ENCODE measurements at places on chromosomes 13 and 19.

DNA sequence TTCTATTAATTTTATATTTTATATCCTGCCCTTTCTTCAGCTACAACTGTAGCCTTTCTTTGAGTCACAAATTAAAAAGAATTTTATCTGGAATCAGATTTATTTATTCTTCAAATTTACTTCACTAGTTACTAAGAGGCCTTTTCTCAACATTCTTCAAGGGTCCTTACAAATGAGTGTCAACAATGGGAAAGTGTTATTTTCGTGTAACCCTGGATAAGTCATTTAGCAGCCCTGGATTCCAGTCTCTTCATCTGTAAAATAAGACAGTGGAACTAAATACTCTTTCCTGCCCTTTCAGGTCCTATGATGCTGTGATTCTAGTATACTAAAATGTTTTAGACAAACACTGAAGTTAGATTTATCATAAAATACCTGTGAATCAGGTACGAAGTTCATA is 397.0 kb downstream of the KLF12 start:
- DNase-seq, result no peak

- DNase-seq, result no peak
Observed at GRCh38 chr19:55336101-55336500, 3.6 kb upstream of the KMT5C start.

GRCh38 chr19:47781590-47782262 is 3.2 kb downstream of the SELENOW start:
- DNase-seq, result no peak

GRCh38 chr13:75186379-75186778 is 295.6 kb downstream of the TBC1D4 start:
- no peak for DNase-seq

- no peak for DNase-seq
Observed at GRCh38 chr13:35143123-35143522, 201.1 kb downstream of the NBEA start.

DNA sequence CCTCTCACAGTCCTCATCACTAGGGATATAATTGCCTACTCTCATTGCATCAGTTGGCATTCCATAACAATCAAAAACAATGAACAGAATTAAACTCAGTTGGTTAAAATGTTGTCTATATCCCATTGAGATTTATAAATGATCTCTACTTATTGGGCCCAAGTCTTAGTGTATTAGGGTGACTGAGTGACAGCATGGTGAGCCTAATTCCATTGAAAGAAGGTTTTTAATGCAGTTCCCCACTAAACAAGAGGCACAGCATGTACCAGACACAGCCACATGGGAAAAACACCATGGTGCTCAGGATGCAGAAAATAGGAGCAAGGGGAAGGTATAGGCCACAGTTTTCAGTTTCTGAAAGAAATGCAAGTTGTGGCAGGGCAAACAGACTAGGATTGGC is 208.4 kb downstream of the RFC3 start:
- no peak for DNase-seq

GRCh38 chr13:39835253-39835652 is 179.8 kb downstream of the COG6 start:
- DNase-seq, result no peak

- DNase-seq, result no peak
Observed at GRCh38 chr19:40763526-40763925, 11.8 kb upstream of the MIA start.

DNA sequence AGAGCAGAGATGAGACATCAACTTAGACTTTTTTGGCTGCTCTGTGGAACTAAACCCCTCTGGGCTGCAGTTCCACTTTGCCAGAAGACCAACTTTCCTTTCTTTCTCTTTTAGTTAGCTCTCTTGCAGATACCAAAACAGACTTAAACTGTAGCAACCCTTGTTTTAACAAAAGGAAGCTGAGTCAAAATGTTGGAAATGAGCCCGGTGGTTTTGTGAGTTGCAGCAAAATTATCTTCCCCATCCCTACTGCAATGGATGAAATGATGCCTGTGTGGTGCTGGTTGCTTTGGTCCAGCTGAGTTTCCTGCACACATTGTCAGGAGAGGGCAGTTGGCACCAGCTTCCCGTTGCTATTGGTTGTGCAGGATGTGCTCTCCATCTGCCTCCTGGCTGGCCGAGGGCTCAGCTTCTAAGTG is 115.3 kb downstream of the LRCH1 start:
- DNase-seq, result no peak

DNA sequence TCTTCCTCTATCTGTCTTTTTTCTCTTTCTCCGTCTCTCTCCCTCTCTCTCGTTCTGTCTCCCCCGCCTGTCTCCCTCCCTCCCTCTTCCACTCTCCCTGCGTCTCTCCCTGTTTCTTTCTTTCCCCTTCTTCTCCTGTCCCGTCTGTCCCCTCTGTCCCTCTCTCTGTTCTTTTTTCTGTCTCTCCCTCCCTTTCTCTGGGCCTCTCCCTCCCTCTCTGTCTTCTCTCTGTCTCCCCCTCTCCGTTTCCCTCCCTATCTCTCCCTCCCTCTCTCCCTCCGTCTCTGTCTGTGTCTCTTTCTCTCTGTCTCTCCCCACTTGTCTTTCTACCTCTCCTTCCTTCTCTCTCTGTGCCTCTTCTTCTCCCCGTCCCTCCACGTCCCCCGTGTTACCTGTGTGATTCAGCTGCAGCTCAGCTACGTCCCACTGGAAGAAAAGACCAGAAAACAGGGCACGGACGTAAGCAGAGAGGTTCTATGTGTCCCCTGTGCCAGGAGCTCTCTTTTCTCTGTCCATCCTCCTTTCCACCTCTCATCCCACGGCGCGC is 1.2 kb downstream of the CD70 start:
- DNase-seq, result no peak

GRCh38 chr13:110521946-110522345 is 39.6 kb downstream of the RAB20 start:
- no peak for DNase-seq

DNA sequence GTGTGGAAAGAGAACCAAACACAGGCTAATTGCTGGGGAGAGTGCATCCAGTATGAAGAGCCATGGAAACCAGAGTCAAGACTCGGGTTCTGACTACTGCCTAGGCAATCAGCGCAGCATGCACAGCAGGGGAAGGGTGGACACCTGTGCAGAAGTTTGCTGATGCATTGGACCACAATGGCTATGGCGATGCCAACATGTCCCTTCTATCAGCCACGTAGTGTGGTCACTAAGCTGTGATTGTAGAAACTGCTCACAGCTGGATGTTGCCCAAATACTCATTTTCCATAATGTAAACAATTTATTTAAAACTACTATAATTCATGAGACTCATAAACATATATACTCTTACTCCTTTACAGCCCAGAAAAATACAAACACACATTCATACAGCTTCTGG is 1718.2 kb downstream of the EFNB2 start:
- no peak for DNase-seq

- no peak for DNase-seq
Observed at GRCh38 chr13:109312399-109312798, 474.0 kb downstream of the IRS2 start.

DNA sequence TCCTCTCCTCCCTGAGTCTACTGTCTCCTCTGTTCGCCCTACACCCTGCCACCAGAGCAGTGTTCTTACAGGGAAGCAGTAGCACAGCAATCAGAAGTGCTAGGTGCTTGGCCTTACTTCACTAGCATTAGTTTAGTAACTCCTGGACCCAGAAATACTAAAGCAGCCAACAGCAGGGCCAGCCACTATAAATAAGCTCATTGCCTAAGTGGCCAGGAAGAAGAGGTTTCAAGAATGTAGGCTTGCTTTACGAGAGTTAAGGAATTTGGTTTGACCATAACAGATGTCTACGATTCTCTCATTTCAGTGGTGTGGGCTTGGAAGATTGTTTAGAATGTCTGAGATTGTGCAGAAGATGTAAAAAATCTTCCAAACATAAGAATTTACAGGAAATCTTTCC is 103.3 kb downstream of the ZAR1L start:
- no peak for DNase-seq

DNA sequence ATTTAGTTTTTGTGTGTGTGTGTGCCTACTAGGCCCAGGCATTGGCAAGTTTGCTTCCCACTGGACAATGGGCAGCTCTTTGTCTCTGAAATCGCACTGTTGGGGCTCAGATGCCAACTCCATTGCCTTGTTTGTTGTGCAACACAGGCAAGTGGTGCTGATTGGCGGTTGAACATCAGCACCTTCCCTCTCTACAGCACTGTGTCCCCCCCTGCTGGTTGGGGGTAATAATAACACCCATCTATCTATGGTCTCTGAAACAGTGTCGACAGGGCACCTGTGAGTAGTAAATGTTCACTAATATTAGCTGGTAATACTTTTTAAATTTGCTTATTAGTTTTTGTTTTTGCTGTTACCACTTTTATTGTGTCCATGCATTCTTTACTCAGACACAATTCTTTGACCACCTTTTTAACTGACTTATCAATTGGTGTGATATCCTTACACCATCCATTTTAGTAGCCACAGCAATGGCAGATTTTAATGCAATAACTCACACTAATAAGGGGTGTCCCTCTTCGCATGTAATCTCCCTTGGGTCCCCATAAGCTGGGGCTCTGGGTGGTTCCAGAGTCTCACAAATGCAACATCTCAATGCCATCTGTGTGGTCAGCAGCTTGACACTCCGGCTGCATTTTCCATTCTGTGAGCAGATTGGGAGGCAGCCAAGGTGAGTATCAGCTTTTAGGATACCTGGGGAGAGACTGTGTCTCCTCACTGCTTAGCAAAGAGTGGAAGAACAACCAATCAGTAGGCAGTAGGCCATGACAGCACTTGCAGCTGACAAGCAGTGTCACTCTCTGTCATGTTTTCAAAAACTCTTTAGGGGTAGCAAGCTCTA is 47.7 kb upstream of the UQCRFS1 start:
- no peak for DNase-seq

DNA sequence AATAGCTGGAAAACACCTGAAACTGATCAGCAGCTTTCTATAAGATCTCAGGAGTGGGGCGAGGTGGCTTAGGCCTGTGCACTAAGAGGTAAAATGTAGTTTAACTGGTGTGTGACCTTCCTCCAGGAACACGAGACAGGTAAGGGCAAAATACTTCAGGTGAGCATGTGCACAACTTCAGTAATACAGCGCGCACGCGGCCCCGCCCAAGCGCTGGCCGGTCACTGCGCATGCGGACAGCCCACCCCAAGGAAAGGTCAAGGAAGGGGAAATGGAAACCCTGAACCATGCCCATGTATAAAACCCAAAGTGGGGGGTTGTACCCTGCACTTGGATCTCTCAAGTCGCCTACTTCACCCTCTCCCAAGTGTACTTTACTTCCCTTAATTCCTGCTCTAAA is 49.4 kb upstream of the ARHGEF7 start:
- DNase-seq, result no peak

DNA sequence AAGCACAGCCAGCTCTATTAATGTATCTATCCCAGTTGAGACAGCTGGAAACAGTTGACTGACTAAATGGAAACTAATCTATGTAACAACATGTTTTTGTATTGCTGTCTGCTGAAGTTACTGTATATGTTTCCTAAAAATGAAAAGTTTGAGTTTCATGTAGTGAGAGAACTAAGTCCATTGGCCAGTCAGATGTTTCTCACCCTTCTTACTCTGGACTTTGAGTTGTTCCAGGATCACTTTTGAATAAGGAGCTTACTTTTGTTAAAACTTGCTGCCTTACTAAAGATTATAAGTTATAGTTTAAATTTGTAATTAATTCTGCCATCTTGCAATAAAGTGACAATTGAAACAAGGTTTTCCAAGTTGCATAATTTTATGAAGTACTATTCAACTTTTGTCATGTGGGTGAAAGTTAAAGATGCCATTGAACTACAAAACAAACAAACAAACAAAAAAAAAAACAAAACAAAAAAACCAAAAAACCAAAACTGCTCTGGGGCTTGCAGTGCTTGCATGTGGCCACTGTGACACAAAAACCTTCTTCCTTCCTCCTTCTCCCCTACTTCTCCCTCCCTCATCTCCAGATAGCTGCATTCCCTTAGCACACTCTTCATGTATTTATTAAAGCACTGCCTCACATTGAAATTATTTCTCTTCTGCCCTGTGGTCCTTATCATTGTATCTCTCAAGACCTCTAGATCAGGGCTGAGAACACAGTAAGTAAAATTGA is 15.3 kb downstream of the WDFY2 start:
- DNase-seq, result no peak

DNA sequence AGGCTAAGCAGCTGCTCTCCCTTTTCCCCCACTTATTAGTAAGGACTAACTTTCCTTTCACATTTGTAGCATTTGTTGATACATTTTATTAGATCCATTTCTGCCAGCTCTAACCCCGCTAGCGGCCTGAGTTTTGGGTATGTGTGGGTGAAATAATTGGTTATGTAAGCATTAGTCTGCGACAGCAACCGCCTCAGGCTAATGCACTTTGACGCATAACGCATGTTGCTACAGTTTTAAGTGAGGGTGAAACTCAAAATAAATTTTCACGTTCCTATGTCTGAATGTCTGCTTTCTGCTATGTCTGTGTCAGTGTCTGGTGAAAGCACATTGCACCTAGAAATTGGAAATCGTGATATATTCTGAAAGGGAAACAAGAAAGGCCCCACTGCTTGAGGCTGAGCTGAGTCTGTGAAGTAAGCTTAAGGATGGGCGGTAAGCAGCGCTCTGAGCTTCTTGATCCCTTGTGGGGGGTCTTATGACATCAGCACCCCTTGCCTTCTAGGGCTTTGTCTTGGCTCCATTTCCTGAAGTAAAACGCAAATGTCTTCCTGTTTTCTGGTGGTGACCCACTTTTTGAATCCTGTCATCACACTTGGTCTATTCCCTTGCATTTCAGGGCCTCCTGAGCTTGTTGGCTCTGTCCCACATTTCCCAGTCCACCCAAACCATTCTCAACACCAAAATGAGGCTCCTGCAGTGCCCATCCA is 648.3 kb upstream of the ARGLU1 start:
- no peak for DNase-seq

GRCh38 chr13:64639206-64639605 is 2590.9 kb downstream of the PCDH9 start:
- DNase-seq, result no peak

DNA sequence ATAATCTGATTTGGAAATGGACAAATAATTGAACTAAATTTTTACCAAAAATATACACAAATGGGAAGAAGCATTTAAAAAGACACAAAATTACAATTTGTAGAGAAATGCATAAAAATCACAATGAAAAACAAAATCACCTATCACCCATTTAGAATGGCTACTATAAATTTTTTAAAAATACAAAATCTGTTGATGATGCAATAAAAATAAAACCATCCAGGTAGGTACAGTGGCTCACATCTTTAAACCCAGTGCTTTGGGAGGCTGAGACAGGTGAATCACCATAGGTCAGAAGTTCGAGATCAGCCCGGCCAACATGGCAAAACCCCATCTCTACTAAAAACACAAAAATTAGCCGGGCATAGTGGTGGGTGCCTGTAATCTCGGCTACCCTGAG is 23.5 kb downstream of the ZNF43 start:
- DNase-seq, result no peak

- no peak for DNase-seq
Observed at GRCh38 chr13:50810998-50811397, 32.5 kb downstream of the DLEU7 start.

GRCh38 chr13:28678809-28679208 is 19.9 kb downstream of the POMP start:
- DNase-seq, result no peak

DNA sequence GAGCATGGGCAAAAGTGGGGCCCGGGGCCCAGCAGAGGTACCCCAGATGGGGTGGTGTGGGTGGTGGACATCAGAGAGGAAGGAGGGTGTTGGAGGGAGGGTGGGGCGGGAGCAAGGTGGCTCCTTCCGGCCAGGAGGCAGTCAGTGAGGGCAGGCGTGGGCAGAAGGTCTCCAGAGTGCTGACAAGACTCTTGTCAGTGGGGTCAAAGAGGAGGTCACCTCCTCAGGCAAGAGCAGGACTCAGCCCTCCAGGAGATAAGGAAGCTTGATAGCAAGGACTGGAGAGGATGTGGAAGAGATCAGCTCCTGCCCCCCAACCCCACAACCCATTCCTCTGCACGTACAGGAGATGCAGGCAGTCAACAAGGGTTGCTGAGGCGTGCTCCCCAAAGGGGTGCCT is 9.8 kb downstream of the GJA3 start:
- no peak for DNase-seq

All from activated CD8-positive, alpha-beta memory T cell treated with anti-CD3 and anti-CD28 coated beads for 4 hours (primary cell).